ENCODE measurements at places on chromosomes 2 and 18.

GRCh38 chr2:33457556-33458247, 18.7 kb upstream of the RASGRP3 start:
- DNase-seq: no peak

DNA sequence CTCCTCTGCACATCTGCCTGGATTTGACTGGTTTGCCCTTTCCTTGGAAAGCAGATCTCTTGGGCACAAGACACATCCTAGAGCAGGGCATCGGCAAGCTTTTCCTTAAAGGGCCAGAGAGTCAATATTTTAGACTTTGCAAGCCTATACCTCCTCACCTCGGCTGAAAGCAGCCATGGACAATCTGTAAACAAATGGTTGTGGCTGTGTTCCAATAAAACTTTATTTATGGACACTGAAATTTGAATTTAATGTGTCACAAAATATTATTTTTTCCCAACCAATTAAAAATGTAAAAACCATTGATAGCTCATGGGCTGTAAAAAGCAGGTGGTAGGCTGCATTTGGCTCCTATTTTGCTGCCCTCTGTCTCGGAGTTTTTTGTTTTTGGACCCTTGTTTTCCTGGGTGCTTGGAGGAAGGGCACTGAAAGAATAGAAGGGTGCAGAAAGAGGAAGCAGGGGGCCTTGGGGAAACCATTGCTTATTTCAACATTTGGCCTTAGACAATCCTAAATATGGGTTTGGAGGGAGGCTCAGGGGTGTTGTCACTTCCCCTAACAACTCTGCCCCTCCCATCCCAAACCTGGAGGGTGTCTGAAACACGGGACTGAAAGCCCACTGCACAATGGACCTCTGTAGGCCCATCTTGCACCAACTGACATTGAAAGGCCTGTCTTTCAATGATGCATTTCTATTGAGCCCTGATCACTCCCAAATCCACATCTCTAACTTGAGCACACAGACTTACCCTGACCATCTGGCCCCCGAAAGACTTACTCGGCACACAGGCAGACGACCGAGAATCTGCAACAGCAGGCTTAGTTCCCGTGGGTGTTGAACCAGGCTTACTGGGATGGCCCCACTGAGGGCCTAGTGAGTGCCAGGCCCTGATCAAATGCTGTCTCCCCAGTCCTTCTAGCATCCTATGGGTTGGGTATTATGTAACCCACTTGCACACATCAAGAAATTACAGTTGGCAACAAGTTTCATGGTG, 7.1 kb upstream of the ZFP36L2 start:
- DNase-seq: no peak

DNA sequence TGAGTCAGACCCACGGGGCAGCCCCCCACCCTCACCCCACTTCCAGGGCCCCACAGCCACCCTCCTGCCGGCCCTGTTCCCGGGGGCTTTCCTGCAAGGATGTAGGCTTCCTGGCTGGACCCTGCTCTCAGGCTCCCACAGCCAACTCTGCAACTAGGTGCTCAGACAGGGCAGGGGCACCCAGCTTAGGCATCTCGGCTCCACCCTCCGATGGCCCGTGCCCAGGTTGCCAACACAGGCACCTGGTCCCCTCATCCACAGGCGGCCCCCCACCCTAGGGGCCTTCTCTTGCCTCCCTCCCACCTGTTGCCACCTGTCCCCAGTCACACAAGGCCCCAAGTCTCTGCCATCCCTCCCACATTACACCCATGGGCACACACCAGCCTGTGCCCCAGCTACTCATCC, 34.6 kb downstream of the HS6ST1 start:
- DNase-seq: no peak

DNA sequence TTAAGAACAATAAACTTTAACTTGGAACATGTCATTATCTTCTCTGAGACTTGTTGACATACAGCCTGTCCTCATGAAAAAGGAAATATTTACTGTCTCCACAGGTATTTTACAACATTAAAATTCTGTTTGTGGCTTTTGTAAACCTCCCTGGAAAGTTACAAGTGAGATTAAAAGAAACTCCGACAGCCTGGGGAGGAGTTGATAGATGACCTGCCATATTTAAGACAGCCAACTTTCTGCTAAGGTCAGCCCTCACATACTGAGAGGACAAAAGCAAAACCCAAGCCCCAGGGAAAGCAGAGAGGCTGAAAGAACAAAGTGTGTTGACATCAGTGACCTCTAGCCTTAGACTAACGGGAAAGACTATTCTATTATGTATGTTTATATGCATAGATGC, 350.2 kb downstream of the RIT2 start:
- no peak for DNase-seq

DNA sequence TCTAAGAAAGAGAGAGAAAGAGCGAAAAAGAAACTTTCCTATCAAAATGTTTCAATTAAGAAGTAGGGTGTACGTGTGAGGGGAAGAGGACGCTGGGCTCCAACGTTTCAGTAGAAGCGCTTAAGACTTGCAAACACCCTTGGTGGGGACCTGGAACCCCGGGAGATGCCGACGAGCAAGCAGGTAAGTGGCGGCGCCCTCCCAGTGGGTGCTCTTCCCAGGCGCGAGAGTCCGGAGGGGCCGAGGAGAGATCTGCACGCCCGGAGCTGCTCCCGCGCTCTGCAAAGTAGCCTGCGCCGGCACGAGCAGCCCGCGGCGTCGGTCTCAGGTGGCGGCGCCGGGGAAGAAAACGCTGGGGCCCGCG, 678 bp upstream of the OTX1 start:
- DNase-seq: peak; percentile 18

DNA sequence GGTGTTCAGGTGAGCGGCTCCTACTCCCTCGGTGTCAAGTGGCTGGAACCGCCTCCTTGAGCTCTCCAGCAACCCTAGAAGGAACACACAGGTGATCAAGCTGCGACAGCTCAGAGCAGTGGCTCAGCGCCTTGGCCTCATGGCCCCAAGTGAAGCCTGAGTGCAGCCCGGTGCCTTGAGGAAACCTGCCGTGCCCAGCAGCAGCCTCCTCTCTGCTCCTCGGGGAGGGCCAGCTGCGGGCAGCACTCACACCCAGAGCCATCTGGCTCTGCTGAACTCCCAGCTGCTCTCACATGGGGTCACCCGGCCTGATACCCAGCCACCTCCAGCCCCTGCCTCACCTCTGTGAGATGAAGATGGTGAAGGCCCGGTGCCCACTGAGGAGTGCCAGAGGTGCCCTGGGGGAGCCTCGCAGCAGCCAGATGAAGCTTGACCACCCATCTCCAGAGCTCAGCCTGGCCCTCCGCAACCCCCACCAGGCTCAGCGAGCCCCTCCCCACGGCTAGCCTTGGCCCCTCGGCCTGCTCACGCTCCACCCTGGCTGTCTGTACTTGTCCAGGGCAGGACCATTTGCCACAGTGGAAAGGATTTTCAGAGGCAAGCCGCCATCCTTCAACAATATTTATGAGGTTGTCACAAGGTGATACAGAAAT, 70.6 kb upstream of the RAB6C start:
- DNase-seq: no peak

DNA sequence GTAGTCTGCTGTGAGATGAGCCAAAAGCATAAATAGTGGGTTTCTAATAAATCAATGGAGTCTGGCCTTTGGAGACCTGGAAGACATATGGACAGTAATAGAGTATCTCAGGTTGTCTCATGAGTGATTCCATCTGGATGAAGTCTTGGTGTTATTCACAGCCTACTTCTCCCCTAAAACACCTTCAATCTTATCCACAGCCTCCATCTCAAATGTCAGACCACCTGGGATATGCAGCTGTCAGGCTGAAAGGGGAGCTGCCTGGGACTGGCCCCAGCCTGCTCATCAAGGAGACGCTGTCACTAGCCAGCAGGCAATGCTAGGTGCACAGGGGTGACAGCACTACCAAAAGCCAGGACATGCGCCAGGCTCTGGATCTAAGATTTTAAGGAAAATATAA, 684.0 kb upstream of the ZEB2 start:
- DNase-seq: no peak

DNA sequence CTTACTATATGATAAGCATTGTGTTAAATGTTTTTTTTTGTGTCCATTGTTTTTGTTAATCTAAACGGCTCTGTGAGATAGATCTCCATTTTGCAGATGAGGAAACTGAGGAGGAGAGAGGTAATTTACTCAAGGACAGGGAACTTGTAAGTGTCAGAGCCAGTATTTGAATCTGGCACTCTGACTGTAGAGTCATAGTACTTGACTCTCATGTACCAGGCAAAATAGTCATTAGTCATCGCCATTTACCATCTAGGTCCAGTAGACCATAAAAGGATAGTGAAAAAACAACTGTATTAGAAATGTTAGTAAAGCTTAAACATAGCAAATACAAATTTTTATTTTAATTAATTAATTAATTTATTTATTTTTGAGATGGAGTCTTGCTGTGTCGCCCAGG, 4.8 kb downstream of the PSMD14 start:
- DNase-seq: no peak

DNA sequence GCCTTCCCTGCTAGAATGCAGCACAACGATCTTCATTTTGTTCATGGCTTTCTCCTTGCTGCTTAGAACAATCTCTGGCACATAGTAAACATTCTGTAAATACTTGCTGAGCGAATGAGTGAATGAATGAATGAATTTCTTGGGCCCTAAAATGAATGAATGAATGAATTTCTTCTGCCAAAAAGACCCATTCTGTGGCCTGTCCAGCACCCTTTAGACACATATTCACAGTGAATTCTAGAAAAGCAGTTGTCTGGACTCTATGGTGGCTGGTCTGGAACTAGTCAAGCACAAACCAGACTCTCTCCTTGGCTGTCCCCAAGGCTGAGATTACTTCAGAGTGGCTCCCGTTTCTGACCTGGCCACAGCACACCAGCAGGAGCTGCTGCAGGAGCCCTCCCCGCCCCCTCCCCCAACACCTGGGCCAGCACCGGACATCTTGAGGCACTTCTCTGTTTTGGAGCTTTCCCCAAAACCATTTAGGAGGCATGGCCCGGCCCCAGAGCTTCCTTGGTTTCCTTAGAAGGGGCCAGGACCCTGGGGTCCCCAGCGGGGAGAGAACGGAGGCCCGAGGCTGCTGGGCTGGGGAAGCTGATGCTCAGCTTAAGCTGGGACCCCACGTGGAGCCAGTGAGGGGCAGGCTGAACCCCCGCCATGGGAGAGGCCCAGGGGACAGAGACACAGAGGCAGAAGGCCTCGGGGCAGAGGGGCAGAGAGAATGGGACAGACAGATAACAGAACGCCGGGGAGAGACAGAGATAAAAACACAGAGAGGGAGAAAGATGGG, 159.0 kb downstream of the ZFP36L2 start:
- no peak for DNase-seq

DNA sequence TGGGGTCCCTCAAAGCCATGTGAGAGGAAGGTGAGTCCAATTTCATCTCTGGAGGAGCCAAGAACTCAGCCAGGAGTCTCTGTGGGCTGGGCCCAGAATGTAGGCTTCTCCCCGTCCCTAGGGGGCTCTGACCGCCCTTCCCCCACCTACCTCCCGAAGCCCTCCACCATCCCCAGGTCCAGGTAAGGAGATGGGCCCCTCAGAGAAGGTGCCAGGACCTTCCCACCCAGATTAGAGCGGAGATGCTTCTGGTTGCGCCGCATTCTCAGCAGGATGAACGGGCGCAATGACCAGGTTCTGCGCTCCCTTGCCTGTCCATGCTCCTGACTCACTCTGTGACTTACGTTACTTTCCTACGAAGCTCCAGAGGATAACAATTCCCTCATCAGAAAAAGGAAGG, 23.0 kb downstream of the ST8SIA5 start:
- no peak for DNase-seq

DNA sequence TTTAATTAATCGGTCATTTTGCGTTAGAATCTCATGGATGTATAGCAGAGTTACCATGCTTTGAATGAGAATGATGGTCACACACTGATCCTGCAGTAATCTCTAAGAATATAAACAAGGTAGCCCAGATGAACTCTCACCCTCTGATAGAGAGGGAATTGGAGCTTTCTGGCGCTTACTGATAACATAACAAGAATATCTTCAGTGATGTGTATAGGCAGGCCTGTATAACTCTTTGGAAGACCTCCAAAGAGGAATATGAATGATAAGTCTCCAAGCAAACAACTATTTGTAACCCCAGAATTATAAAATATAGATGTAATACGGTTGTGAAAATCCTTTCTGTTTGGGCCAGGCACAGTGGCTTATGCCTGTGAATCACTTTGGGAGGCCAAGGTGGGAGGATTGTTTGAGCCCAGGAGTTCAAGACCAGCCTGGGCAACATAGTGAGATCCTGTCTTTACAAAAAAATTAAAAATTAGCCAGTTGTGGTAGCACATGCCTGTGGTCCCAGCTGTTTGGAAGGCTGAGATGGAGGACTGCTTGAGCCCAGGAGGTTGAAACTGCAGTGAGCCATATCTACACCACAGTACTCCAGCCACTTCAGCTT, 52.5 kb upstream of the LTBP1 start:
- DNase-seq: no peak

DNA sequence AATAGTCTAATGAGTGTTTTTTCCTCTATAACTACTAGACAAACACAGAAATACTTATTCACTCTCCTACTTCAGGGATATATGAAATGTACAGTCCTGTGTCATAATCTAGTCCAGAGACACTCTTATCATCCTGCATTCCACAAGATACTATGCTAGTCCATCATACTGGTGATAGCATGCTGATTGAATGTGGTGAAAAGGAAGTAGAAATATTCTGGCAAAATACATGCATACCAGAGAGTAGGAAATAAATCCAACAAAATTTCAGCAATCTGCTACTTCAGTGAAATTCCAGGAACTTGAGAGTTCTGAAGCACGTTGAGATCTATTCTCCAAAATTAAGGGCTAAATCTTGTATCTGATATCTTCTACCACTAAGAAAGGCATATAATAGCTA, 353.9 kb downstream of the PID1 start:
- DNase-seq: no peak

GRCh38 chr2:7427293-7428060, 510.3 kb downstream of the RNF144A start:
- peak; percentile 30 for DNase-seq

- no peak for DNase-seq
Measured at GRCh38 chr2:237059155-237059875, 26.4 kb upstream of the COPS8 start.

GRCh38 chr2:189076572-189076971, 102.4 kb downstream of the COL3A1 start:
- DNase-seq: no peak

- no peak for DNase-seq
Measured at GRCh38 chr2:44498551-44498950, 136.8 kb downstream of the CAMKMT start.

- no peak for DNase-seq
Measured at GRCh38 chr18:22556222-22557167, 138.8 kb upstream of the CTAGE1 start.

DNA sequence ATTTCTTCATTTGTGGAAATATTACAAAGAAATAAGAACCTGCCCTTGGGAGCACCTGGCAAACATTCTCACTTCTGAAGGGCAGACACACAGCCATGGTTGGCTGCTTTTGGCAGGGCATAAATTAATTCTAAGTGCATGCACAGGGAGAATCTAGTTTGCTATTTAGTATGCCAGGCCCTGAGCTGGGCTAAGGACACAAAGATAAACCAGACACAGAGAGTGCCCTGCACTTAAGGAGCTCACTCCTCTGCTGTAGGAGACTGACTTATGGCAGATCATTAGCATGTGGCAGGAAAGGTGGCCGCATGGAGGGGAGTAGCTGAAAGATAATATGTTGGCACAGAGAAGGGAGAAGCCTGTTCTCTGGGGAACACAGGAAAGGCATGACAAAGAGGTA, 367.0 kb downstream of the LPIN1 start:
- no peak for DNase-seq

- DNase-seq: no peak
Measured at GRCh38 chr18:78992041-78993011, 12.7 kb downstream of the SALL3 start.
